Natural killer cell treated with Interleukin-12 subunit alpha and Interleukin-12 subunit beta and Interleukin-15 and Interleukin-18, amount 100 ng/mL, for 72 hours (primary cell): ENCODE measurements at places on chromosomes 1 and 21. TPM values are rescaled to one million over a fixed set of nuclear protein-coding genes. Genes with fewer than 3 reads are reported as not detected.

- H3K27ac ChIP-seq: peak overlapping the region; percentile 54
- H3K4me1 ChIP-seq: peaks cover 14% of the 10 kb centered on the region
- peaks cover 19% of the 10 kb centered on the region for H3K27me3 ChIP-seq
- peak overlapping the region; percentile 26 for H3K4me3 ChIP-seq
- peak; percentile 69 for DNase-seq
These were observed 2.2 kb upstream of the RHEX start for GRCh38 chr1:206050655-206051235.

The CFAP57 gene
- total RNA-seq: 0.25 TPM

DNA sequence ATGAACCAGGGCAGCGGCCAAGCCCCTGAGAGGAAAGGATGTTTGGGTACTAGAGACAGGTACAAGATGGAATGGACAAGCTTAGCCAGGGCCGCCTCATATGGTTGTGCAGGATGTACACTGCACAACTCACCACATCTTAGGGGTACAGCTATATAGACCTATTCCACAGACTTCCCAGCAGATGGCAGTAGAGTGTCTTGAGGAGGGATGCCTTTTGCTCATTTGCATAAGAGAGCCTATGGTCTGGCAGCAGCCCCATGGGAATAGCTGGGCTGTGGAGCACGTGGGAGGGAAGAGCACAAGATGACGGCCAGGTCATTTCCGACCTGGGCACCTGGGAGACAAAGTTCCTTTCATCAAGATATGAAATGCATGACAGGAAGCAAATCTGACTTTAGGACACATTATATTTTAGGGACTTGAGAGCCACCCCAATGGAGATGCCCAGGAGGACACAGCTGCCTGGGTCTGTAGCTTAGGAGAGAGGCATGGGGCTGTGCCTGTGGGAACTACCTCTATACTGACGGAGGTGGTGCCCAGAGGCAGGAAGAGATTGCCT lies 215.5 kb downstream of the KCNJ6 start:
- H3K27me3 ChIP-seq: peaks cover 15% of the 10 kb centered on the region
- no peaks in the 10 kb centered on the region for H3K36me3 ChIP-seq
- H3K4me1 ChIP-seq: no peaks in the 10 kb centered on the region

- no peak overlapping the region for H3K4me3 ChIP-seq
- no peak overlapping the region for H3K27ac ChIP-seq
- H3K4me1 ChIP-seq: peaks cover 4% of the 10 kb centered on the region
- peaks cover 16% of the 10 kb centered on the region for H3K27me3 ChIP-seq
These were observed 118.9 kb downstream of the KCNJ6 start for GRCh38 chr21:37797403-37797802.

The GIPC2 gene
- not detected for total RNA-seq

DNA sequence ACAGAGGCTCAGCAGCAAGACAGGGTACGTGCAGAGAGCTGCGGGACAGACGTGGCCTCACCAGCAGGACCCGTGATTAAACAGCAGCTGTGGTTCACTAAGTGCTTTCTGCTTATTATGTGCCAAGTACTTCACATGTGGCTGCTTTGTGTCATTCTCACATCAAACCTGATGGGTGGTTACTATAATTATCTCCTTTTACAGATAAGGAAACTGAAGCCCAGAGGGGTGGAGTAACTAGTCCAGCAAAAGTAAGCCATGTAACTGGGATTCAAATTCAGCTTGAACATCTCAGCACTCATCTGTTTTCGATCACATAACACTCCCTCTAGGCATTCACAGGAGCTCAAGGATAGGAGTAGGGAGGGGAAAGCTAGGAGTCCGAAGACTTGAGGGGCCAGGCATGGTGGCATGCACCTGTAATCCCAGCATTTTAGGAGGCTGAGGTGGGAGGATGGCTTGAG lies 50.8 kb upstream of the CLIC4 start:
- peak overlapping the region; percentile 99 for H3K27ac ChIP-seq
- no peaks in the 10 kb centered on the region for H3K27me3 ChIP-seq
- H3K4me3 ChIP-seq: peak overlapping the region; percentile 72
- peaks cover 8% of the 10 kb centered on the region for H3K4me1 ChIP-seq
- no peaks in the 10 kb centered on the region for H3K36me3 ChIP-seq

GRCh38 chr1:211371406-211372105 lies 44.9 kb downstream of the TRAF5 start:
- H3K36me3 ChIP-seq: peaks cover 17% of the 10 kb centered on the region
- H3K27me3 ChIP-seq: no peaks in the 10 kb centered on the region
- peak overlapping the region; percentile 82 for H3K27ac ChIP-seq
- DNase-seq: no peak

The LINGO4 gene
- total RNA-seq: not detected

DNA sequence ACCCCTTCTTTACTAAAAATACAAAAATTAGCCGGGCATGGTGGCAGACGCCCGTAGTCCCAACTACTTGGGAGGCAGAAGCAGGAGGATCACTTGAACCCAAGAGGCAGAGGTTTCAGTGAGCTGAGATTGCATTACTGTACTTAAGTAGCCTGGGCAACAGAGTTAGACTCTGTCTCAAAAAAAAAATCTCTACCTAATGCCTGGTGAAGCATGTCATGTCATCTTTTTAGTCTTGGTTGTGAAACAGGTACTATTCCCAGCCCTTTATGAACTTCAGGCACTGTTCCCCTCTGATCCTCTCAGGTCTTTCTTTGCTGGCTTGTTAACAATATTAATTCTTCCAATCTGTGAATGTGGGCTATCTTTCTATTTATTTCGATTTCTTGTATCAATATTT lies 22.1 kb downstream of the PRRC2C start:
- H3K4me1 ChIP-seq: peaks cover 78% of the 10 kb centered on the region
- peaks cover 5% of the 10 kb centered on the region for H3K36me3 ChIP-seq
- peak overlapping the region; percentile 49 for H3K4me3 ChIP-seq
- H3K27ac ChIP-seq: peak overlapping the region; percentile 20

The ANGEL2 gene
- 58.4 TPM for total RNA-seq

The FCMR gene
- 6.8 TPM for total RNA-seq

DNA sequence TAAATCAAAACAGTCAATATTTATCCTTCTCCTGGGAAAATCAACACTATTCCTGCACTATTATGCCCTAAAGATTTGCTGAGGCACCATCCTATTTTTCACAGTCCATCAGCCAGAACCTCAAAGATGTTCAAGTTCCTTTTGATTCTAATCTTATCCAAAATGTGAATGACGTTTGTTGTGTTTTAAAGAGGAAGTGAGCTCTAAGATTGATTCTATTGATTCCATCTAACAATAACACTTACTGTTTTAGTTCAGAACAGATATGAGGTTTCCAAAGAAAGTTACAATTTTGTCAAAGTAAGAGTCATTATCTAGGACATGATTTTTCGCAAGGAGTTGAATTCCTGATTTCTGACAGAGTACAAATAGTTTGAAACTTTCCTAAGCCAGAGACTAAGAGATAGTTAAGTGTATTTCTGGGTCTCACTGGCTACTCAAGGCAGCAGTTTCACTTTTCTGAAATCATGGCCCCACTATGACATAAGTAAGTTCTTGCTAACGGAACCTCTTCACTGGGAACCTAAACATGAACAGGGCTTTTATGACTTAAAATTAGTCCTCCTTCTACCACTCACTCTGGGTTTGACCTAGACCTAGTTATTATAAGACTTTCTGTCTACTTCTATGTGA lies 84.7 kb downstream of the LHX9 start:
- no peak for DNase-seq
- H3K36me3 ChIP-seq: no peaks in the 10 kb centered on the region
- H3K27ac ChIP-seq: no peak overlapping the region
- H3K27me3 ChIP-seq: peaks cover 11% of the 10 kb centered on the region
- no peaks in the 10 kb centered on the region for H3K4me1 ChIP-seq

- H3K4me3 ChIP-seq: no peak overlapping the region
- no peak overlapping the region for H3K27ac ChIP-seq
- peaks cover 14% of the 10 kb centered on the region for H3K27me3 ChIP-seq
- no peaks in the 10 kb centered on the region for H3K4me1 ChIP-seq
- H3K36me3 ChIP-seq: no peaks in the 10 kb centered on the region
These were observed 66.5 kb upstream of the CAMK1G start for GRCh38 chr1:209516771-209517680.

DNA sequence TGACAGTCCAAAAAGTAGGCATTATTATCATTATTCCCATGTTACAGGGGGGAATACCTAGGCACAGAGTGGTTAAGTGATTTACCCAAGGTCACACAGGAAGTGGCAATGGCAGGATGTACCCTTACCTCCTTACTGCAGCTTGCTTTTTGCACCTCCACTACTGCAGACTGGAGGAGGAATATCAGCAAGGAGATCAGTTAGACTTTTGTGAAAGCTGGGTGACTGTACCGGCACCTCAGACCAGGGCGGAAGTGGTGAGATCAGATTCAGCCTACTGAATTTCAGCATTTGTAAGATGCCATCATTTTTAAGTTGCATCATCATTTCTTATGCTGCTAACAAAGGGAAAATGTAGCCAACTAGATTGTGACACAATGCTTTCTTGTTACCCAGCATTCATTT lies 4.5 kb downstream of the ADARB1 start:
- H3K4me1 ChIP-seq: peaks cover 71% of the 10 kb centered on the region
- peak; percentile 86 for DNase-seq
- H3K27me3 ChIP-seq: peaks cover 9% of the 10 kb centered on the region
- H3K27ac ChIP-seq: peak overlapping the region; percentile 98
- peak overlapping the region; percentile 85 for H3K4me3 ChIP-seq

The TLR5 gene
- total RNA-seq: 0.11 TPM

DNA sequence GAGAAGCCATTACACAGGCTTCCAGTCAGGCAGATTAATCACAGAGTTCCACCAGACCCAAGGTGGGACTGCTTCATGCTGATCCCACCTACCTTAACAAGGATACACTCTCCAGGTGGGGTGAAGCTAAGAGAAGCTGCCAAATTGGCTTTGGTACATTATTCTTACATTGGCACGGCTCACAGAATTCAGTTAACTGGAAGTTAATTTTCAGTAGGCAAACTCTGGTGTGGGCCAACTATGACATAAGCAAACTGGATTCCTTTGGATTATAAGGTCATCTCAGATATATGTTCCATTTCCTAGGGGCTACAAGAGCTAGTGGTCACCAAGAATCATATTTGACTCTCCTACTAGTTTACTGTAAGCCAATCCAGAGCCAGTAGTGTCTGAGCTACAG lies 448.8 kb upstream of the BEND5 start:
- no peak overlapping the region for H3K27ac ChIP-seq
- no peaks in the 10 kb centered on the region for H3K27me3 ChIP-seq
- H3K36me3 ChIP-seq: no peaks in the 10 kb centered on the region
- no peaks in the 10 kb centered on the region for H3K4me1 ChIP-seq
